Activated gamma-delta T cell (primary cell): ENCODE measurements at places on chromosomes 1 and 21.

- DNase-seq = no peak
Measured at GRCh38 chr1:114458237-114458777, 52.7 kb downstream of the TRIM33 start.

GRCh38 chr1:43830802-43831201, 102.8 kb upstream of the ARTN start:
- DNase-seq = no peak

GRCh38 chr1:205787287-205787916, 12.1 kb upstream of the RAB29 start:
- no peak for DNase-seq

DNA sequence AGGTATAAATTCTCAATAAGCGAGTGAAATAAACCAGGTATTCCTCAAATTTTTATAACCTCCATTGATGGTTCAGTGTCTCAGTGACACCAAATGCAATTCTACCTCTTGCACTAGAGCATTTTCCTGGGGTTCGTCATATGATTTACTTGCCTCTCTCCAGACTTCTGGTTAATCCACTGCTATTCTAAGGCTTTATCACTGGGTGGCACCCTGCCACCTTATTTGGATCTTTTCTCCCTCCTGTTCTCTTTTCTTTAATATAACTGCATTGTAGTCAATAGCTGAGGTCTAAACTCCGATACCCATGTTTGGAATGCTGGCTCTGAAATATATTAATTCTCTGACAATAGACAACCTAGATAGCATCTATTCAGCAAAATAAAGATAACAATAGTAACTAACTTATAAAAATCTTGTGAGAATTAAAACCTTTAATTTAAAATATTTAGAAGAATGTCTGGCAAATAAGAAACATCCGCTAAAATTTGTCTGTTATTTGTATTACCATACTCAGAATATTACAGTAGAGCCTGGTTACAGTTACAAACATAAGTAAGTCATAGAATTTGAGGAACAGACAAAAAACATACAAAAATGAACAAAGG, 436.4 kb downstream of the PLA2G4A start:
- DNase-seq = no peak

GRCh38 chr1:151238467-151238739, 16.1 kb upstream of the PSMD4 start:
- no peak for DNase-seq

DNA sequence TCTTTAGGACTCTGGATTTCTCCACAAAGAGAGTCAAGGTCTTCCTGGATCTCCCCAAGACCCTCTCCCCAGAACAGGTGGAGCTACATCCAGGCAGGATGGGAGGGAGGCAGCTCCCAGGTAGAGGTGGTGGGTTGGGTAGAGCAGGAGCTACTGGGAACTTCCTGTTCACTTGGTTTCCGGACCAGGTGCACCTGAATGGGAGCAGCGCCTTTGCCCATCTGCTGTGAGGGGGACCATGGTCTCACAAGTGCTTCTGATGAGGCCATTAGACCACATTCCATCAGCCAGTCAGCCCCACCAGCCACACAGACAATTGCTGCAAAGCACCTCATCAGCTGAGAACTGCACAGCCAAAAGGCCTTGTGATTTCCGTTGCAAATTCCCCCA, 188.8 kb downstream of the MATN1 start:
- DNase-seq = no peak

DNA sequence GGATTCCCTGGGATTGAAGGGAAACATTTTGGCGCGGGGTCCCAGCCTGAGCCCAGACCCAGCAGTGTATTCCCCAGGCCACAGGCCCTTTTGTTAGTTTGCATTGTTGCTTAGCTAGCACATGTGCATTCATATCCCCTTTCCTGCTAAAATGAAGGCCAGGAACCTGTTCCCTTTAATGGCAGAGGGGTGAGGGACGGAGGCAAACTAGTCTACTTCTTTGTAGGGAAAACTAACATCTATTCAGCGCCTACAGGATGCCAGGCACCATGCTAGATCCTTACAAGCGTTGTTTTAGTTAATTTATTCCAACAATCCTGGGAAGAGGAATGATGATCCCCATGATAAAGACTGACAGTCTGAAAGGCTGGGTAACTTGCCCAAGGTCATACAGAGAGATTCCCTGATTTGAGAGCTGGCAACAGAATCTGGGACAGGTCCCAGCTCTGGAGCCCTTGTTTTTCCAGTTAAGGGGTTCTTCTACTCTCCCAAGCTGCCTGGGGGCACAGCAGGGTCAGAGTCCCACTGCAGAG, 595 bp upstream of the E2F2 start:
- DNase-seq = no peak
